ENCODE measurements at places on chromosomes 3 and 15.

- no peak for DNase-seq
Observed at GRCh38 chr3:39318301-39318700, 11.2 kb upstream of the CCR8 start.

DNA sequence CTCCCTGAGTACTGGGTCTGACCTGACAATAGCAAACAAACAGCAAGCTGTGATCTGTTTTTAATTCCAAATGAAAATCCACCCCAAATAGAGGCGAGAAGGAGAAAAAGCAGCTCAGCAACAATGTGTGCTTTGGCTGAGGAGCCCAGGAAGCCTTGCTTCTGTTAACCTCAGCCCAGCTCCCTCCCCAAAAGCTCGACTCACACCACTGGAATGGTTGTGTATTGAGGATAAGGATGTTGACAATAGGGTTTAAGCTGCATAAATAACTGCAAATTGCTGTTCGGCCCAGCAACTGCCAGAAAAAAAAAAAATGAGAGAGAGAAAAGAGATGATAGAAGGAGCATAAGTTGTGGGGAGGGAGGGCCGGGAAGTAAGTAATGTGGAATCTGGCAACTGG, 104.0 kb upstream of the TBC1D5 start:
- DNase-seq, result no peak

- no peak for DNase-seq
Observed at GRCh38 chr3:45272828-45273470, 46.9 kb upstream of the TMEM158 start.

DNA sequence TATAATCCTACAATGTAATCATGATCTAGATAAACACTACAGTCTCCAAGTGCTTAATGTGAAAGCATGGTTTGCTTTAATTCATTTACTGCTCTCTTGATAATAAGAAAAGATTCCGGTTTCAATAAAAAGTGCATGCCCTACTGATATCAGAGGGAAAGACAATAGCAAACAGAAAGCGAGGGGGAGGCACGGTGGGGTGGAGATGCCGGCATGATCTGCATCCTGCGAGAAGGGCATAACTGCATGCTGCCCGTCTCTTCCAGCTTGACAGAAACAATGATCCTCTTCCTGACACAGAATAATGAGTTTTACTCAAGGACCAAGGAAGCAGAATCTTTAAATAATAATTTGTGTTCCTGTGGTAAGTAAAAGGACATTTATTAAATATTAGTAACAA, 51.7 kb downstream of the GOLIM4 start:
- no peak for DNase-seq

DNA sequence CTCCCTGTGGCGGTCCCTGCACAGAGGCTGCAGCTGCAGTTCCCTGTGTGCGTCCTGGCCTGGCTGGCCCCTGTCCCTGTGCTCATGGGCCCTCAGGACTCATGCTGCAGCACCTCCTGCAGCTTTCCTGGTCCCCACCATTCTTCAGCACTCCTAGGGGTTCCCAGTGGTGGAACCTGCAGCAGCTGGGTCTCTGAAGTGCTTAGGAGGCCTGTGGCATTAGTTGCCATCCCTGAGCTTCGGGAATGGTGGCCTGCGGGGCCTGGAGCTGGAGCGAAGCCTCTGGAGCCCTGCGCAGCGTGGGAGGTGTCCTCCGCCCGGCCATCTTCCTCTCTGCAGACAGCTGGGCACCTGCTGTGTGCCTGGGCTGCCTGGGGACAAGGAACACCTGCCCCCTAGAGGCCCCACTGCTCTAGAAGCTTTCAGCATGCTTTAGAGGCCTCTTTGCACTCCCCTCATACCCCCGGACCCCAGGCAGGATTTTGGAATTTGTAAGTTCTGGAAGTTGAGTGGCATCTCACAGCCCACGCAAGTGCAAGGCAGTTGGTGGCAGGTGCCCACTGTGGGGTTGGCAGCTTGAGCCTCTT, 13.1 kb downstream of the PLXNA1 start:
- DNase-seq, result no peak

DNA sequence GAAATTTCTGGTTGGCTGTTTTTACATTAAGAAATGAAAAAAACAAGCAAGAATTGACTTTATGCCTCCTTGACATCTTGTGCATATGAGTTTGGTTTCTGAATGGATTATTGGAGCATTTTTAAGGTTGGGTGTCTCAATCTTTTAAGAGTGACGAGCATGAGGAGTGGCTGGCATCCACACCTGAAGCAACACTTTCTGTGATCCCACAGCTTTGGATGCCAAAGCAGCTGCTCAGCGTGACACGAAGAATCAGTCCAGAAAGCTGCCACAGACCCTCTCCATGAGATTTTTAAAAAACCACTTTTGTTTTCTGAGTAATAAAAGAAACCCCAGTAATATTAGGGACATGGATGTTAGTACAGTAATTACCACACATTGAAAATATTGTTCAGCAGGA, 154.5 kb downstream of the KLF13 start:
- no peak for DNase-seq

DNA sequence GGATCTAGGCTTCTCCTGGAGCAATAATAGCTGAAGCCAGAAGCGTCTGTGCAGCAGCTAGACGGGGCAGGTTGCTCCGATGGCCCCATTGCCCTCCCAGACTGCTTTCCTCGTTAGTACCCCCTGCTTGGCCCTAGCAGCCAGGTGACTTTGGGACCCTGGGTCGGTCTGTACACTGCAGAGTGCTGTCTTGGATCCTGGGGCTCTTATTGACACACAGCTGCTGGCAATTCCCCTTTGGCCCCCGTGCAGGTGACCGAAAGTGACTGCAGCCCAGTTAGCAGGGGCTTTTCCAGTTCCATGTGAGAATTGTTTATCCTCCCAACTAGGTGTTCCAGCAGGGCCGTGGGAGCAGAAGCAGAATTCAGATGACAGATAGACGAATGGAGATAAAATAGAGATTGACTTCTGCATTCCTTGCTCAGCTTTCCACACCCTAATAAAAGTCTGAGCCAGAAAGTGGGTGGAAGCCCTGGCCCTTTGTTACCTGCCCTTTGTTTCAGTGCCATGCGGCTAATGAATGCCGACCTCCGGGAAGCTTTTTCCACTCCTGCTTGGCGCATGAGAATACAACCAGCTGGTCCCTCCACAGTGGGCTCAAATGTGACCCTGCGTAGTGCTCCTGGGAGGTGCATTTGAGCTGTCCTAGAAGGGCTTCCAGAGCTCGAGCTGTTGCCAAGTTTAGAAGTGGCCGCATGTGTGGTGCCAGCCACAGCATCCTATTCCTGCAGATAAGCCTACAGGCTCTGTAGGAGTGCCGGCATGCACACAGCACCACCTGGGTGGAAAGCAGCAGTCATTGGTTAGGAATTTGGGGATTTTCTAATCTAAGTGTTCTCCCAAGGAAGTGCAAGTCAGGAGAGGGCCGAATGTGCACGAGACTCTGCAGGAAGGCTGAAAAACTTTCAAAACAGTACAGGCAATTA, 94.4 kb downstream of the SLCO3A1 start:
- DNase-seq, result no peak

Data from HAP-1 (cell line).